HFFc6 (cell line): ENCODE measurements at places on chromosomes 4 and X. TPM values are rescaled to one million over a fixed set of nuclear protein-coding genes. Genes with fewer than 3 reads are reported as not detected.

SPOCK3 gene
- total RNA-seq = not detected in 3 replicates

PF4V1 gene
- not detected in 3 replicates for total RNA-seq

CCDC158 gene
- total RNA-seq = not detected in 3 replicates

NIPAL1 gene
- total RNA-seq = 0.47 to 0.76 TPM (median 0.60 TPM) in 3 replicates

ADAM29 gene
- not detected in 3 replicates for total RNA-seq

FGG gene
- total RNA-seq = not detected in 3 replicates

NUP62CL gene
- not detected in 3 replicates for total RNA-seq

RPS6KA6 gene
- 5.7 to 8.6 TPM (median 6.0 TPM) in 3 replicates for total RNA-seq

MPP1 gene
- total RNA-seq = 16.7 to 21.5 TPM (median 18.3 TPM) in 3 replicates

GRCh38 chrX:41441934-41442823 lies 5.0 kb upstream of the NYX start:
- H3K27me3 ChIP-seq = no peaks in the 10 kb centered on the region
- DNase-seq = peak; percentile 71
- peak overlapping the region; percentile 77 for H3K4me3 ChIP-seq
- H3K27ac ChIP-seq = peak overlapping the region; percentile 78

GRCh38 chrX:22033818-22034217 lies 1.7 kb downstream of the PHEX start:
- H3K27me3 ChIP-seq = no peaks in the 10 kb centered on the region
- no peaks in the 10 kb centered on the region for H3K36me3 ChIP-seq
- no peak overlapping the region for H3K27ac ChIP-seq
- no peaks in the 10 kb centered on the region for H3K4me1 ChIP-seq
- H3K4me3 ChIP-seq = no peak overlapping the region
- no peak for DNase-seq

DNA sequence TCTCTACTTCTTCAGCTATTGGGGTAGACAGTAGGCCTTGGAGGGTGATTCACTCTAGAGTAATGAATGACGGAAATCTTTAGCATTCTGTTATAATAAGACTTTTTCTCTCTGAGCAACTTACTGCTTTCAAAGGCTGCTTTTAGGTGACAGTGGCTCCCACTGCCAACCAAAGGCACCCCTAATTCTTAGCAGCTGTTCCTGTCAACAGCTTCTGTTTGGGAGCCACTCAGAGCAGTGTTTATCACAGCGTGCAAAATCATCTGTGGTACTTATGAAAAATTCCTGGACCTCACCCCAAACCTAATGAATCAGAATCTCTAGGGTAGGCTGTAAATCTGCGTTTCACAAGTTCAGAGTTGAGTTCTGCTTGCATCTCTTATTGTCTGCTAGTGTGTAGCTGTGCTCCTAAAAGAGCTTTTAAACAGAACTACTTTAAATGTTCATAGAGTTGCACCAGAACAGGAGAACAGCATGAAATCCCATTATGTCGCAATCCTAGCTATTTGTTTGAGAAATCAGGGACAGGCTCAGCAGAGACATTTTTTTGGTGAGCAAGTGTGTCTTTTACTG lies 52.8 kb upstream of the POU4F2 start:
- H3K27ac ChIP-seq = peak overlapping the region; percentile 39
- no peaks in the 10 kb centered on the region; the same call in 1 of the 2 replicates for H3K27me3 ChIP-seq
- peak; percentile 69 for DNase-seq
- H3K36me3 ChIP-seq = no peaks in the 10 kb centered on the region
- peaks cover 28% of the 10 kb centered on the region for H3K4me1 ChIP-seq

DNA sequence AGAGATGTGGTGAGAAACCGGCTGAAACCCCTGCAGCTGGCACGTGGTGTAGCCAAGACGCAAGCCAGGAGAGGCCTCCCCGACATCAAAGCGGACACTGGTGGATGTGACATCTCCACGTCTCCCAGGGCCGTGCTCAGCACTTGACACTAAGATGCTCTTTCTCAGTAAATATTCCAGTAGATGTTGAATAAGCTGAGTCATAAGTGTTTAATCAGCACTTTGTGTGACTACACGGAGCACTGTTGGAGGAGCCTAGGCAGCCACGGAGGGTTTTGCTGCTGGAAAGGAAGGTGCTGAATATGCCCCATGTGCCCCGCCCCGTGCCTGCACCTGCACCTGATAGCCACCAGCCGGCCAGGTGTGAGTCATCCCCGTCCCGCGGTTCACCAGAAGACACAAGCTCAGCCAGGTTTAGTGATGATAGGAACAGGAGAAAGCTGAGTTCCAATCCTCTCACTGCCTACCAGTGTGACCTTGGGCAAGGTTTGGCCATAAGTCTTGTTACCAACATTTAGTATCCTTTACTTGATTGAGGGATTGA lies 29.0 kb upstream of the C4orf50 start:
- H3K4me3 ChIP-seq = no peak overlapping the region
- no peaks in the 10 kb centered on the region for H3K4me1 ChIP-seq
- no peak for DNase-seq
- H3K27me3 ChIP-seq = peaks cover 3% of the 10 kb centered on the region
- no peaks in the 10 kb centered on the region for H3K36me3 ChIP-seq
- no peak overlapping the region for H3K27ac ChIP-seq

DNA sequence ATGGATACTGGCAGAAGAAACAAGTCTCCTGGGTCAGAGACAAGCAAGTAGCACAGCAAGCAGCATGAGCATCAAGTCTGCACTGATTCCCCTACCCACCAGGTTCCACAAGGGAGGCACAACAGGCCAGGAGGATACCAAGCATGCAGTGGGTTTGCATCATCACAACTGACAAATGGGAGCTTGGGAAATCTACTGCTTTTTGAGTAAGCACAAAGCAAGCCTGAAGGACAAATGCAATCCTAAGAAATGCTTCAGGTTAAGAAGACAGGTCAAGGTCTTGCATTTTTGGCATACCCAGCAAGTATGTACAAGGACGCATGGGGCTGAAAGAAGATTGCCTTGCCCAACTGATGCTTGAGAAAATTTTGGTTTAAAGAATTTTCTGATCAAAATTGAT lies 279.6 kb downstream of the PDGFC start:
- no peak for DNase-seq
- peaks cover 9% of the 10 kb centered on the region for H3K4me1 ChIP-seq
- no peaks in the 10 kb centered on the region for H3K36me3 ChIP-seq
- H3K27ac ChIP-seq = no peak overlapping the region

- H3K27me3 ChIP-seq = peaks cover 2% of the 10 kb centered on the region; the same call in 1 of the 2 replicates
- no peak overlapping the region for H3K27ac ChIP-seq
- H3K4me3 ChIP-seq = no peak overlapping the region
- no peak for DNase-seq
- peaks cover 8% of the 10 kb centered on the region for H3K36me3 ChIP-seq
- peaks cover 19% of the 10 kb centered on the region for H3K4me1 ChIP-seq
Measured at GRCh38 chrX:9683350-9683749, 82.3 kb downstream of the GPR143 start.

DNA sequence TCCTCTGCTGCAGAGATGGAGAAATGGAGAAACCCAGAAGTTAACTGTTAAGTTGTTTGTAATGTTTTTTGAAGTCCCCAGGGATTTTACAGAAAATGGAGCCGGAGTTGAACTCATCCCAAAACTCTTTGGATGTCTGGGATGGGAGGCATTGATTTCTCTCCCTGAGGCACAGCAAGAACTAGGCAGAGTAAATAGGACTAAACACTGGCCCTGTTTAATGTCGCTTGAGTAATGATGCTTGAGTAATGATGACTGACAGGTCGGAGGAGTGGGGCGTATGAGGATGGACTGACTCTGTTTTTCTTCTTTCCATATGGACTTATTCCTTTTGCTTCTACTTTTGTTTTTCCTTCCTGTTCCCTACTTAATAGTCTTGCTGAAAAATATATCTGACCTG lies 69.9 kb downstream of the ARHGAP10 start:
- H3K4me1 ChIP-seq = peaks cover 46% of the 10 kb centered on the region
- H3K27me3 ChIP-seq = peaks cover 2% of the 10 kb centered on the region; the same call in 1 of the 2 replicates
- H3K27ac ChIP-seq = no peak overlapping the region
- H3K4me3 ChIP-seq = no peak overlapping the region

- peak; percentile 54 for DNase-seq
- H3K27me3 ChIP-seq = no peaks in the 10 kb centered on the region
- no peaks in the 10 kb centered on the region for H3K36me3 ChIP-seq
Measured at GRCh38 chr4:87498446-87498900, 30.7 kb downstream of the SPARCL1 start.

- H3K4me3 ChIP-seq = no peak overlapping the region
- peaks cover 73% of the 10 kb centered on the region for H3K4me1 ChIP-seq
- no peak overlapping the region for H3K27ac ChIP-seq
- no peak for DNase-seq
- no peaks in the 10 kb centered on the region for H3K36me3 ChIP-seq
- no peaks in the 10 kb centered on the region for H3K27me3 ChIP-seq
Measured at GRCh38 chr4:74446896-74447295, 2.0 kb downstream of the AREG start.

GRCh38 chr4:99405433-99406115 lies 29.6 kb downstream of the ADH7 start:
- peaks cover 31% of the 10 kb centered on the region for H3K4me1 ChIP-seq
- H3K36me3 ChIP-seq = no peaks in the 10 kb centered on the region
- peak overlapping the region; percentile 20; the same call in 1 of the 2 replicates for H3K4me3 ChIP-seq
- peak; percentile 69 for DNase-seq
- H3K27me3 ChIP-seq = peaks cover 4% of the 10 kb centered on the region

DNA sequence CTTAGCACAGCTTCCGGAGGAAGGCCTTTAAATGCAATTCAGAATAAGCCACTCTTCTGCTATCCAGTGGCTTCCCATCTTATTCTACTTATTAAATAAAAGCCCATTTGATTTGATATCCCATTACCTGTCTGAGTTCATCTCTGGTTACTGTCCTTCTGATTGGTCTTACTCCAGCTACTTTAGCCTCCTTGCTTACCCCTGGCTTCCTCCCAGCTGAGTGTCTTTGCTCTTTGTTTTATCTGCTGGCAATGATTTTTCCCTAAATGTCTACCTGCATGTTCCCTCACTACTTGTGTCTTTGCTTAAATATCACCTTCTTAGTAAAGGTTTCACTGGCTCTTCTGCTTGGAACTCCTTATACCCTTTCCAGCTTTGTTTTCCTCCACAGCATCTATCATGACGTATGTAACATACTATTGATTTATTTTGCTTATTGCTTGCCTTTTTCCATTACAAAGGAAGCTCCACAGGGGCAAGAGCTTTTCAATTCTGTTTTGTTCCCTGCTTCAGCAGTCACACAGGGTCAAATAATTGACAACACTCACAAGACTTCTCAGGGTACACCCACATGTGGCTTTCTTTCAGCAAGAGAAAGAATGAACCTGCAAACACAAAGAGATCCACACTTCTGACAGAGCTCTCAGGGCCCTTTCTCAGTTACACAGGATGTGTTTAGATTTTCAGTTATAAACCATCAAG lies 63.8 kb downstream of the TBC1D19 start:
- no peak overlapping the region for H3K4me3 ChIP-seq
- H3K27me3 ChIP-seq = no peaks in the 10 kb centered on the region
- H3K4me1 ChIP-seq = no peaks in the 10 kb centered on the region
- no peak for DNase-seq
- peaks cover 18% of the 10 kb centered on the region for H3K36me3 ChIP-seq

- no peak overlapping the region for H3K4me3 ChIP-seq
- DNase-seq = no peak
- no peak overlapping the region for H3K27ac ChIP-seq
- no peaks in the 10 kb centered on the region for H3K27me3 ChIP-seq
- no peaks in the 10 kb centered on the region for H3K36me3 ChIP-seq
Measured at GRCh38 chrX:8242431-8243020, 71.5 kb upstream of the VCX2 start.

- H3K4me1 ChIP-seq = peaks cover 6% of the 10 kb centered on the region; the same call in 1 of the 2 replicates
- H3K36me3 ChIP-seq = no peaks in the 10 kb centered on the region
- peaks cover 35% of the 10 kb centered on the region for H3K27me3 ChIP-seq
- H3K4me3 ChIP-seq = no peak overlapping the region
- DNase-seq = no peak
Measured at GRCh38 chr4:7398788-7399439, 35.8 kb downstream of the PSAPL1 start.

DNA sequence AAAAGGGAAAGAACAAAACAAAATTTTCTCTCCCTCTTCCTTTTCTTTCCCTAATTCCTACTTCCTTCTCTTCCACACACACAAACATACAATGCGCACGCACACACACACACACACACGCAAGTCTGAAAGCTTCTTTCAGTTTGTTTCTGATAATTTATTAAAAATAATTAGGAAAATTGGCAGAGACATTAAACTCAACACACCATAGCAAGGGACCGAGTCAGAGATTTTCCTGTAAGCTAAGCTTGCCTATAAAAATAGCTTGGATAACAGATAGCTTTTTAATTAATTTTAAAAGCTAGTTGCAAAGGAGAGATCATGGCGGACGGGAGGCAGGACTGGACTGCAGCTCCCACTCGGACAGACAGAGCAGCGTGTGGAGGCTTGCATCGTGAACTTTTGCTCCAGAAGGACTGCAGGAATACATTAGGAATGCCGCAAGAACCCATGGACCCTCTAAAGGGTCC lies 92.6 kb upstream of the MAPK10 start:
- H3K4me3 ChIP-seq = no peak overlapping the region
- DNase-seq = no peak
- H3K36me3 ChIP-seq = no peaks in the 10 kb centered on the region
- peaks cover 24% of the 10 kb centered on the region for H3K4me1 ChIP-seq
- peaks cover 3% of the 10 kb centered on the region for H3K27me3 ChIP-seq

DNA sequence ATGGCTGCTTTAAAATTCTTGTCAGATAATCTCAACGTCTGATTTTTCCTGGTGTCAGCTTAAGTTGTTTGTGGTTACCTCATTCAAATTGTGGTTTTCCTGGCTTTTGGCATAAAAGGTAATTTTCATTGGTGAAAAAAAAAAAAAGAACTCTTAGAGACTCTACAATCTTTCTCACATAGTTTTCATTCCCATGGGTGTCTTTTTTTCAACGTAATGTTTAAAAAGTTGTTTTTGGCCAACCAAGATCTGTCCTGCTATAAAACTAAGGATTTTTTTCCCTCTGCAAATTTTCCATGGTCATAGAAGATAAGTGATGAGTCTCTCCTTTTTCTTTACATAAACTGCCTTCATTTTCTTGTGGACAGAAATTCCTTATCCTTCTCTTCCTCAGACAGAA lies 28.9 kb upstream of the RPS6KA6 start:
- H3K27me3 ChIP-seq = peaks cover 3% of the 10 kb centered on the region; the same call in 1 of the 2 replicates
- no peak for DNase-seq
- no peak overlapping the region for H3K27ac ChIP-seq
- H3K4me3 ChIP-seq = no peak overlapping the region

DNA sequence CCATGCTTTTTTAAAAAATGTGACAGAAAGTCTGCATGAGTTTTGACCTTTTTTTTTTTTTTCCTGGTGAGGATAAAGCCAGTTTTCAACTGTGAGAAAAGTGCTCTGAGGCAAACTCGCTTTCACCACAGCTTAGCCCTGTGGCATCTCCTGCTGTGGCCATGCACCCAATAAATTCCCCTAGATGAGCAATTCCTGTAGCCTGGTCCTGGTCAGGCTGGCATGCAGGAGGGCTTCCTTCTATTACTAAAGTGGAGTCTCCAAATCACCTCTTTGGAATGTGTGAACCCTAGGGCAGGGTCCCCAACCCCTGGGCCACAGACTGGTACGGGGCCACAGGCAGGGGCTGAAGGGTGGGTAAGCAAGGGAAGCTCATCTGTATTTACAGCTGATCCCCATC lies 265.4 kb downstream of the RAPGEF2 start:
- H3K36me3 ChIP-seq = peaks cover 15% of the 10 kb centered on the region
- DNase-seq = peak; percentile 6
- no peaks in the 10 kb centered on the region for H3K27me3 ChIP-seq
- H3K4me3 ChIP-seq = no peak overlapping the region
- peaks cover 36% of the 10 kb centered on the region for H3K4me1 ChIP-seq
- peak overlapping the region; percentile 35; the same call in 1 of the 2 replicates for H3K27ac ChIP-seq
